ENCODE measurements at places on chromosomes 5 and 9.

- peak; percentile 77 for DNase-seq
Observed at GRCh38 chr9:98374385-98375051, 119.1 kb upstream of the TBC1D2 start.

DNA sequence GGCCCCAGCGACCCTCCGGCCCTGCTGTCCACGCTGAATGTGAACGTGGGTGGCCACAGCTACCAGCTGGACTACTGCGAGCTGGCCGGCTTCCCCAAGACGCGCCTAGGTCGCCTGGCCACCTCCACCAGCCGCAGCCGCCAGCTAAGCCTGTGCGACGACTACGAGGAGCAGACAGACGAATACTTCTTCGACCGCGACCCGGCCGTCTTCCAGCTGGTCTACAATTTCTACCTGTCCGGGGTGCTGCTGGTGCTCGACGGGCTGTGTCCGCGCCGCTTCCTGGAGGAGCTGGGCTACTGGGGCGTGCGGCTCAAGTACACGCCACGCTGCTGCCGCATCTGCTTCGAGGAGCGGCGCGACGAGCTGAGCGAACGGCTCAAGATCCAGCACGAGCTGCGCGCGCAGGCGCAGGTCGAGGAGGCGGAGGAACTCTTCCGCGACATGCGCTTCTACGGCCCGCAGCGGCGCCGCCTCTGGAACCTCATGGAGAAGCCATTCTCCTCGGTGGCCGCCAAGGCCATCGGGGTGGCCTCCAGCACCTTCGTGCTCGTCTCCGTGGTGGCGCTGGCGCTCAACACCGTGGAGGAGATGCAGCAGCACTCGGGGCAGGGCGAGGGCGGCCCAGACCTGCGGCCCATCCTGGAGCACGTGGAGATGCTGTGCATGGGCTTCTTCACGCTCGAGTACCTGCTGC is 839 bp downstream of the KCNV2 start:
- no peak for DNase-seq

- no peak for DNase-seq
Observed at GRCh38 chr9:128411364-128412119, 9.1 kb upstream of the CERCAM start.

- no peak for DNase-seq
Observed at GRCh38 chr5:64417390-64417789, 88.4 kb upstream of the RGS7BP start.

GRCh38 chr9:78035383-78035993 is 3.9 kb upstream of the GNAQ start:
- DNase-seq, result peak; percentile 45

GRCh38 chr5:73770172-73771025 is 144.4 kb downstream of the ARHGEF28 start:
- DNase-seq, result no peak

GRCh38 chr5:142749321-142749720 is 20.9 kb upstream of the ARHGAP26 start:
- DNase-seq, result no peak

- no peak for DNase-seq
Observed at GRCh38 chr9:112032743-112033142, 136.1 kb downstream of the UGCG start.

DNA sequence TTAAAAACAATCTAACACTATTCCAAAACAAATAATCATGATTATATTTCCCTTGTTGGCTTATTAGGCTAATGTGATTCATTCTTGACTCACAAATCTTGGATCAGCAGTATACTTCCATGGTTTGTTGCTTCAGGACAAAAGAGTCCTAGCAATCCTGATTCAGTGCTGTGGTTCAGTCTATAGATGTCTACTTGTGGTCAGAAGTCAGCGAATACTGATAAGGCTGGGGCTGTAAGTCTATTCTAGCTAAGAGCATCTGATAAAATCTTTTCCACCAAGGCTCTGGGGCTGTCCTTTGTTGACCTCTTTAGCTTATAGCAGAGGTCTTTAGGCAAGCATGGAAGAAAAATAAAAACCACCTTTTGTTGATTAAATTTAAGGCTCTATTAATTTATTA is 4.4 kb upstream of the SMIM3 start:
- peak; percentile 65 for DNase-seq

- no peak for DNase-seq
Observed at GRCh38 chr5:15014809-15015208, 143.2 kb upstream of the ANKH start.

DNA sequence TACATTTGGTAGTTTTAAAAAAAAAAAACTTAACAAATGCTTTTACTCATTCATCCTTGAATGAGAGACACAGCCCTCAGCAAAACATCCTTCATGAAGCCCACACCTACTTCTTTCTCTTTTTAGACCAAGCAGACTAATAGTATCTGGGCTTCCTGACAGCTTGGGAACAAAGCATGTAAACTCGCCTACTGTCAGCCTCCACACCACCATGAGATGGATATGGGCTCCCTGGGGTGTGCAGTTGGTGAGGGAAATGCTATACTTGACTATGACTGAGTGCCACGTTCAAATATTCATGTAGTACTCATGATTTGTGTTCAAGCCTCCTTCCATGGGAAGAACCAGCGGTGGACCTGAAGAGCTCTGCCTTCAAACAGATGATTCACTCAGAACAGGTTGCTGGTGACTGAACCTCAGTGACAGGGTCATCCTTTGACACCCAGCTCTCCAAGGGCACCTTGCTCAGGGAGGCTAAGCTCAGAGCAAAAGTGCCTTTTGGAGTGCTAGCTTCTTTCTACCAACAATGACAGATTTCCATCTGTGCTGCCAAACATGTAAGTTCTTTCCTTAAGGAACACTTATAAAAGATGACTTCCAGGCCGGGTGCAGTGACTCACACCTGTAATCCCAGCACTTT is 36.8 kb downstream of the SLC22A5 start:
- no peak for DNase-seq

- no peak for DNase-seq
Observed at GRCh38 chr9:92966518-92966800, 19.1 kb downstream of the FGD3 start.

DNA sequence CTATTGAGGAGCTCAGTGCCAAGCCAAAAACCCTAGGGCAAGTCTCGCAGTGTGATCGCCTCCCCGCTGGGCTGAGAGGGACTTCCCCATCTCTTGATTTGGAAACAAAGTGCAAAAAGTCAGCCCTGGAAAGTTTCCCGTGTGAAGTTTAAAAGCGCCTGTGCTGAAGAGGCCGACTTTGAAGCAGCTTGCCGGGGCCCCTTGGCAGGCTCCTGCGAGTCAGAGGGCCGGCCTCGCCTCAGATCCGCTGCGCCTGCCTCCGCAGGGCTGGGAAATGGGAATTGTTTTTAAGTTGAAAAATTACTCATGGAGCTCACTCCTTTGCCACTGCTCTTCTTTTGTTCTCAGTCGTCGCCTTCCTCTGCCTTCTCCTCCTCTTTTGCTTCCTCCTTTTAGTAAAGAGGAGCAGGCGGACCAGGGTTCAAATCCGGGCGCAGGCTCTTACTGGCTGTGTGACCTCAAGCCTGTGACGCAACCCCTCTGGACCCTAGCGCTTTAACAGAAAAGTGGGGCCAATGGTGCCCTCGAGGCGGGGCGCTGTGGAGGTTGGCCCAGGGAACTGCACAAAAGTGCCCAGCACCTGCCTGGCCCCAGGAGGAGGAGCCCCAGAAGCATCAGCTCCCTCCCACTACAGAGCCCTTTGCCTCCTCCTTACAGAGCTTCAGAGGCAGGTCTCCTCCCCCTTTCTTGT is 14.7 kb upstream of the LHX2 start:
- no peak for DNase-seq

DNA sequence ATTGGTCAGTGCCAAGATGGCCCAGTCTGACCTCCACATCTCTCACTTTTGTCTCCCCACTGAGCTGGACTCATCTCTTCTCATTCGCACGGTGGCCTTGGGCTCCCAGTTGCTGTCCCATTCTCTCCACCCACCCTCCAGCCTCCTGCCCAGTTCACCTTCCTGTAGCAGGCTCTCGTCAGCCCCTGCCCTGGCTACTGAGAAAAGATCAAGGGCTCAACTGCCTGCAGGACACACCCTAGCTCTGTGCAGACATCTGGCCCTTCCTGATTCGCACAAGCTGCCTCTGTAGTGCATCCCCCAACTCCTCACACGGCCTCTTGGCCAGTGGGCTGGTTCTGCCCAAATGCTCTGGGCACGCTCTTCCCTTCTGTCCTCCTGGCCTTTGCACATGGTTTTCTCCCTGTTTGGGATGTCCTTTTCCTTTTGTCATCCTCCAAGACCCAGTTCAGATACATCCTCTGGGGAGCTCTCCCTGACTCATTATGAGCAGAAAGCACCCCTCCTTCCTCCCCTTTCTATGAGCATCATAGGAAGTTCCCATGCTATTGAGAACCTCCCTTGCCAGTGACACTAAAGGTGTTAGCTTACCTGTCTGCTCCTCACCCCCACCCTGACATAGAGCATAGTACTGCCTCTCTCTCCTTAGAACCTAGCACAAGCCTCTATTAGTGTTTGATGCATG is 78.5 kb upstream of the TGFBR1 start:
- DNase-seq, result no peak

GRCh38 chr9:35487081-35487480 is 2.8 kb upstream of the RUSC2 start:
- DNase-seq, result no peak

DNA sequence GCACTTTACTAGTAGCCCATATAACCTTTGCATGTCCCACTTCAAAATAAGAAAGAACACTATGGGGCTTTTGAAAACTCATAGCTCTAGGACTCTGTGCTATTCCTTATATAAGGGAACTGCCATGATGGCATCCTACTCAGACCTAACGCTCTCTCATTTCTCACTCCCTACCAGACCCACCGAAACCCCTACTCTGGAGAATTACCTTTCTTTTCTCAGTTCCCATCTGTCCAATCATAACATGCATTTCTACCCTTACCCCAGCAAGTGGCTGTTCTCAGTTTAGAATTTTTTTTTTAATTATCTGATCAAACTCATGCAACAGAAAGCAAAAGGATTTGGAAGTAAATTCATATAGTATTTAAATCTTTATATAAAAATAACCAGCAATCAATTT is 27.3 kb downstream of the CARNMT1 start:
- no peak for DNase-seq

DNA sequence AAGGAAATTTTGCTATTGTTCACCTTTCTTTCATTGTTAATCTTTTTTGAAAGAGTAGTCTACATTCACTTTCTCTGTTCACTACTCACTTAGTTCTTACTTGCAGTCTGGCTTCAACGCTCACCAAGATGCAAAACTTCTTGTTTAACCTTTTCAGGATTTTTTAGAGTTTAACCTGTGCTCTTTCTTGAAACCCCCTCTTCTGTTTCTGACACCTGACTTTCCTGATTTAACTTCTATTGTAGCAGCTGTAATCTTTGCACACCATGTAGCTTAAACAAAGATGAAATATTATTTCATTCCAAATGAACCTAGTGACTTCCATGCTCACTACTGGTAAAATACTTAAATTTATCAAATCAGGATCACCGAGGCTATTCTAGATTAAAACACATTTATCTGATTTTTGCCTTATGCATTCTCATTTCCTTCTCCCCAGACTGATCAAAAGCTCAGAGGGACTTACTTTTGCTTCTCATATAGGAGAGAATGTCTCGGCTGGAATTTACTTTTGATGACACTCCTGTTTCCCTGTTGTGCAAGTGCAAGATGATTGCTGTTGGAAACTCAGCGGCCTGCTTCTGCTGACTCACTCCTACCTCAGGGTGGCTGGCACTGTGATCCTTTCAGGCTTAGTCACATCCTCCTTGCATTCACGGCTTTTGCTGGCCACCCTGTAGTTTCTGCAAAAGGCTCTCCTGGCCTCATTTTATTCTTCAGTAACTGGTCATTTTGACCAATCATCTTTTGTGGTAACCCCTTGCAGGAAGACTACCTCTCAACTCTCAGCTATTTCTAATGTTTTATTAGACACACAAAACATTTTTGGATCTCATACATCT is 109.3 kb upstream of the IFNE start:
- DNase-seq, result peak; percentile 97

GRCh38 chr5:154698763-154699162 is 56.4 kb upstream of the LARP1 start:
- DNase-seq, result no peak

DNA sequence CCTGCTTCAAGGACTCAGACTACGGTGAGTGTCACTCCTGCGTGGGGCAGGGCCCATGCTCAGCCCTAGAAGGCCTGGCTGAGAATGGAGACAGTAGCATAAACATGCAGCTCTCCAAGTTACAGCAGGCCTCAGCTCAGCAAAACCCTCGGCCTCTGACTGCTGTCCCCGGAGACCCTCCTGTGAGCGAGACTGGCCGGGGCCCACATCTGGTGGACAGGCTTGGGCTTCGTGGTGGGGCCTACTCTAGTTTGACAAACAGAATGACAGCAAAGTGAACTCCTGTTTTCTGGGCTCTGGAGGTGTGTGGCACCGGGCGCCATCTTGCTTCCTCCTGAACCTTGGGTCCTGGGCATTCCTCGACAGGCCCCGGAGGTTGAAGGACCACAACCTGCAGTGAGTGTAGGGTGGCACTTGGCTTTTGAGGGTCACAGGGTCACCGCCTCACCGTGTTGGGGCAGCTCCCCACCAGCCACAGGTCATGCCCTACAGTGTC is 97.5 kb downstream of the PHF2 start:
- DNase-seq, result no peak

GRCh38 chr9:26244661-26245451 is 566.6 kb upstream of the TUSC1 start:
- DNase-seq, result no peak

DNA sequence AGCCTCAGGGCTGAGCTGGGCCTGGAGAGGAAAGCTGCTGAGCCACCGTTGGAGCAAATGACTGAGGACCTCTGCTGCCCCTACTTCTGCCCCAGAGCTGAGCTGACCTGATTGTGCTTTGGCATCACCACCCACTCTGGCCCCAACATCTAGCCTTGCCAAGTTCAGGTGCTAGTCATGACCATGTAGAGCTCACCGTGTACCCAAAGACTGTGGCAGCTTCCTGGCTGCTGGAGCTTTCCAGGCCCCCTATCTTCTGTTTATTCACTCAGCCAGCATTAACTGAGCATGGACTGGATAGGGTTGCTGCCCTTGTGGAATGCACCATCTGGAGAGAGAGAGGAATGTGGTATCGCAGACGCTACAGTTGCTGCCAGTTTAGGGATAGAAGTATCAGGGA is 49.1 kb downstream of the JADE2 start:
- no peak for DNase-seq

DNA sequence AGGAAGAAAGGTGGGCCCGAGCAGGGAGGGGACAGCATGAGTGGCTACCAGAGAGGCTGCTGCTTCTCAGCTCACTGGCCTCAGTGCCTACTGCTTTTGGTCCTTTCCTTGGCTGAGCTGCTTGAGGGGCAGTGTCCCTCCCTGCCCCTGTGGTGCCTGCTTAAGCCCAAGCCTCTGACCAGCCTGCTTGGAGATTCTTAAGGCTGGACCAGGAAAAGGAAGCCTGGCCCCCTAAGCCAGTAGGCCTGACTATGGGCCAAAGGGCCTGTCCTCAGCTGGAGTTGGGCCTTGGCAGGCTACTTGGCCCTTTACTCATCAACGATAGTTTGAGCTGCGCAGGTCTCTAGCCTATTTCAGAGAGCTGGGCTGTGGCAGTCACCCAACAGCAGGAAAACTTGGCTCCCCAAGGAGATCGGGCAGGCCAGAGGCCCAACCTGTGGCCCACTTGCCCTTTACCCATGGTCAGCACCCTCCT is 24.9 kb downstream of the TCF7 start:
- DNase-seq, result no peak

All from AG04449 (cell line).